ENCODE measurements at places on chromosomes 4 and X. TPM values are rescaled to one million over a fixed set of nuclear protein-coding genes. Genes with fewer than 3 reads are reported as not detected.

Gene MTTP
- total RNA-seq = under 0.01 TPM

Gene PWWP3B
- not detected for total RNA-seq

Gene P2RY4
- total RNA-seq = not detected

Gene TEX13D
- total RNA-seq = not detected

GRCh38 chrX:73987166-73987565 lies 316.8 kb upstream of the ZCCHC13 start:
- H3K4me1 ChIP-seq = no peaks in the 10 kb centered on the region
- no peak for DNase-seq
- no peak overlapping the region for H3K27ac ChIP-seq
- no peak overlapping the region for H3K4me3 ChIP-seq

- no peak overlapping the region for H3K27ac ChIP-seq
- H3K4me3 ChIP-seq = no peak overlapping the region
- no peak for DNase-seq
- no peaks in the 10 kb centered on the region for H3K36me3 ChIP-seq
- no peaks in the 10 kb centered on the region for H3K4me1 ChIP-seq
Measured at GRCh38 chrX:46386511-46386910, 158.7 kb downstream of the ZNF674 start.

GRCh38 chr4:82909326-82909725 lies 8.8 kb downstream of the THAP9 start:
- peaks cover 1% of the 10 kb centered on the region for H3K36me3 ChIP-seq
- H3K4me3 ChIP-seq = no peak overlapping the region
- DNase-seq = no peak
- no peak overlapping the region for H3K27ac ChIP-seq
- H3K4me1 ChIP-seq = no peaks in the 10 kb centered on the region

- no peaks in the 10 kb centered on the region for H3K36me3 ChIP-seq
- DNase-seq = no peak
- no peak overlapping the region for H3K4me3 ChIP-seq
- no peak overlapping the region for H3K27ac ChIP-seq
- H3K4me1 ChIP-seq = no peaks in the 10 kb centered on the region
- peaks cover 4% of the 10 kb centered on the region for H3K27me3 ChIP-seq
Measured at GRCh38 chrX:42219231-42219630, 295.9 kb upstream of the CASK start.

DNA sequence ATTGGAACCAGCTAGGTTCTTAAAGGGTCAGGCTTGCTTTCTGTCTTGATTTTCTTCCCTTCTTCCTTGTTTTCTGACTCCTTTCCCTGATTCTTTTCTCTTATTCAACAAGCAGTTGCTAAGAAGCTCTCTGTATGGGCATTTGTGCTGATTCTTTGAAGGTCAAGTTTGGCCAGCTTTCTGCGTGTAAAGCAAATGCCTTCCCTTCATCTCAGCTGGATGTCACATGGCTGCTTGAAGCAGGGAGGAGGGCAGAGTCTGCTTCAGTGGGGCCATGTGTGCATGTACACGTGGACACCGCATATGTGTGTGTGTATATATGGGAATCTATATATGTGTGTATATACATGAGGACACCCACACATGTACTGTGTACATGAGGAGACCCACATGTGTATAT lies 139.9 kb upstream of the ATP6AP2 start:
- no peak overlapping the region for H3K27ac ChIP-seq
- no peaks in the 10 kb centered on the region for H3K4me1 ChIP-seq
- peaks cover 25% of the 10 kb centered on the region for H3K27me3 ChIP-seq
- H3K4me3 ChIP-seq = no peak overlapping the region
- no peaks in the 10 kb centered on the region for H3K36me3 ChIP-seq

DNA sequence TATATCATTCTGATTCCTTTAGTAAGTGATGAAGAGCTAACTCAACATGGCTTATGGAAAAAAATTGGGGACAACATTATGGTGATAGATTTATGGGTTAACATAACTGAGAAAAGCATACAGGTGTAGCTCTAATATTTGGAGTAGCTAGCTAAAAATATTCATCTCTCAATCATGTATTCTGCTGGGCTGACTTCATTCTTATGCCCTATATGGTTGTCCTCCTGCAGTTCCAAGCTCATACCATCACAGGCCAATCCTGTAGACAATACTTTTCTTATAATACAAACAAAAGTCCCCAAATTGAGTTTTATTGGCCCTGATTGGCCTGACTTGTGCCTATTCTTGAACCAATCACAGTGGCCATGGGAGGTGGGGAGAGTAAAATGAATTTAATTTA lies 6.7 kb upstream of the FAM241A start:
- peaks cover 2% of the 10 kb centered on the region for H3K27me3 ChIP-seq
- no peaks in the 10 kb centered on the region for H3K4me1 ChIP-seq
- DNase-seq = no peak
- no peak overlapping the region for H3K4me3 ChIP-seq

- H3K27ac ChIP-seq = no peak overlapping the region
- H3K36me3 ChIP-seq = no peaks in the 10 kb centered on the region
- no peak for DNase-seq
- H3K4me1 ChIP-seq = peaks cover 8% of the 10 kb centered on the region
Measured at GRCh38 chrX:110282922-110283321, 35.0 kb downstream of the AMMECR1 start.

DNA sequence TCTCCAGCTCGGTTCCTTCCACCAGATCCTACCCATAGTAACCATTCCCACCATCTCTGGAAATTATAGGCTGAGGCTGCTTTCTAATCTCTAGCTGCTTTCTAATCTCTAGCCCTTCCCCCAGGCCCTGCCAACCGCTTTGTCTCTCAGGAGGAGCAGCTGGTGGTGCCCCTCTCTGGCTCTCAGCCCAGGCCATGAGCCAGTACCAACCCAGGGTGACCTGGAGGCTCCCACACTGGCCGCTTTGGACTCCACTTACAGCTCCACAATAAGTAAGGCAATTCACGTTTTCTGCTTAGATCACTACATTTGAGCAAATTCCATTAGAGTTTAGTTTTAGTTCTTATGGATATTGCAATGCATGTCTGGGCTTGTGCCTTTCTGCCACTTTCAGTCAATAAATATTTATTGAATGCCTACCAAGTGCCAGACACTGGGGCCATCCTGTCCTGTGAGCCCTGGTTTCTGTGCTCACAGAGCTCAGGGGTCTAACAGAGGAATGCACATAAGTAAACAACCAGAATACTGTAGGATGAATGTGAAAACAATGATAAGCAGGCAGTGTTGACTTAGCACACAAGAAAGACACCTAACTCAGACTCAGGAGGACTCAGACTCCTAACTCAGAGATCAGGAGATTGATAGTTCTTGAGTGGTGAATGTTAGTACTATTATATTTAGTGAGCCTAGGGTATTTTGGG lies 38.9 kb downstream of the SMC1A start:
- H3K4me3 ChIP-seq = no peak overlapping the region
- H3K27ac ChIP-seq = peak overlapping the region; percentile 68
- peaks cover 40% of the 10 kb centered on the region for H3K36me3 ChIP-seq
- no peaks in the 10 kb centered on the region for H3K27me3 ChIP-seq
- H3K4me1 ChIP-seq = peaks cover 6% of the 10 kb centered on the region
- DNase-seq = no peak

- no peak for DNase-seq
- no peaks in the 10 kb centered on the region for H3K36me3 ChIP-seq
- H3K4me1 ChIP-seq = 0 out of 2 replicates have a peak, but pooled peaks cover 1% of the 10 kb centered on the region
- H3K4me3 ChIP-seq = no peak overlapping the region
- no peak overlapping the region for H3K27ac ChIP-seq
Measured at GRCh38 chr4:80459918-80460473, 124.5 kb downstream of the CFAP299 start.

- no peak overlapping the region for H3K27ac ChIP-seq
- DNase-seq = no peak
- H3K4me1 ChIP-seq = no peaks in the 10 kb centered on the region
- H3K36me3 ChIP-seq = no peaks in the 10 kb centered on the region
Measured at GRCh38 chr4:68708566-68708965, 38.1 kb upstream of the UGT2B15 start.

GRCh38 chr4:102295153-102295862 lies 50.0 kb downstream of the SLC39A8 start:
- no peaks in the 10 kb centered on the region for H3K27me3 ChIP-seq
- H3K4me1 ChIP-seq = no peaks in the 10 kb centered on the region
- DNase-seq = no peak
- H3K36me3 ChIP-seq = no peaks in the 10 kb centered on the region
- no peak overlapping the region for H3K4me3 ChIP-seq

GRCh38 chr4:24475756-24476155 lies 108.6 kb downstream of the DHX15 start:
- H3K27me3 ChIP-seq = peaks cover 11% of the 10 kb centered on the region
- H3K4me1 ChIP-seq = no peaks in the 10 kb centered on the region
- H3K36me3 ChIP-seq = no peaks in the 10 kb centered on the region
- no peak overlapping the region for H3K4me3 ChIP-seq

Measured in IMR-90 (cell line).